ENCODE measurements at places on chromosomes 5 and 9.

DNA sequence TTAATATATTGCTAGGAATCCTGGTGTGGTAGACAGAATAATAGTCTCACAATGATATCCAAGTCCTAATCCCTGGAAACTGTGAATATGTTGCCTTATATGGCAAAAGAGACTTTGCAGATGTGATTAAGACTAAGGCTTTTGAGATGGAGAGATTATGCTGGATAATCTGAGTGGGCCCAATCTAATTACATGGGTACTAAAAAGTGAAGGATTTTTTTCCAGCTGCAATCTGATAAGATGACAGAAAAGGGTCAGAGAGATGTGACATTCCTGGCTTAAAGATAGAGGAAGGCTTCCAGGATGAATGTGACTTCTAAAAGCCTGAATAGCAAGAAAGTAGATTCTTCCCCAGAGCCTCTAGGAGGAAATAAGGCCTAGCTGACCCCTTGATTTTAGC, 80.7 kb upstream of the MPDZ start:
- no peak for DNase-seq

DNA sequence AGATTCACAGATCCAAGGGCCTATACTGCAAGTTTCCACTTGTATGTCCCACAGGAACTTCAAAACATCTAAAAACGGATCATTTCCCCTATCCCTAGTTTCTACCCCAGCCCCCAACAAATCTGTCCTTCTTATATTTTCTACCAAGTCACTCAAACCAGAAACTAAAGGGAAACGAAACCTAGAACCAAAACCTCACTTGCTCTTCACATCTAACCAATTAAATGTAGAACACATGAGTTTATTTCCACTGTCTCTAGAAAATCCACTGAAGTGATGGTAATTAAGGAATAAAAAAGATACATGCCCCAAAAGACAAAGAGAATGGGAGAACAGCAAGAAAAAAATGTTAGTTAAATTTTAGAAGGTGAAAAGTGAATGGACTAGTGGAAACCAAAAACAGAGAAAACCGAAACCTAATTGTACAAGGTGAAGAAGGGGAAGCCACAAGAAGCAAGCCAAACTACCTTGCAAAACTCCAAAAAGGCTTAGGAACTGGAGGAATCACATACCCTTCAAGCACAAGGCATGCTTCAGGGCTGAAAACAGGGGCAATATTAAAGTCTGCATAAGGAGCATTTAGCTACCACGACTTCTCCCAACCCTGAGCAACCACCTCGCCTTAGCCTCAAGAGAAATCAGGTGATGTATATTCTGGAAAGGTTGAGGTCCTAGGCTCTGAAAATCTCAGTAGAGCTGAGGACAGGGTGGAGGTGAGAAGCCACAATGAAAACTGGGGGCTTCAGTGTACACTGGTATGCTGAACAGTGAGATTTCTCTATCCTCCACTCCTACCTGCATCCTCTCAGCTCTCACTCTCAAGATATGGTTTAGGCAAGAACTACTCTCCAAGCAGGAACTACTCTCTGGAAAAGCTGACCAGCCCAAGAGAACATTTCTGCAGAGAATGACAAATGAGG, 11.1 kb downstream of the SMU1 start:
- no peak for DNase-seq

DNA sequence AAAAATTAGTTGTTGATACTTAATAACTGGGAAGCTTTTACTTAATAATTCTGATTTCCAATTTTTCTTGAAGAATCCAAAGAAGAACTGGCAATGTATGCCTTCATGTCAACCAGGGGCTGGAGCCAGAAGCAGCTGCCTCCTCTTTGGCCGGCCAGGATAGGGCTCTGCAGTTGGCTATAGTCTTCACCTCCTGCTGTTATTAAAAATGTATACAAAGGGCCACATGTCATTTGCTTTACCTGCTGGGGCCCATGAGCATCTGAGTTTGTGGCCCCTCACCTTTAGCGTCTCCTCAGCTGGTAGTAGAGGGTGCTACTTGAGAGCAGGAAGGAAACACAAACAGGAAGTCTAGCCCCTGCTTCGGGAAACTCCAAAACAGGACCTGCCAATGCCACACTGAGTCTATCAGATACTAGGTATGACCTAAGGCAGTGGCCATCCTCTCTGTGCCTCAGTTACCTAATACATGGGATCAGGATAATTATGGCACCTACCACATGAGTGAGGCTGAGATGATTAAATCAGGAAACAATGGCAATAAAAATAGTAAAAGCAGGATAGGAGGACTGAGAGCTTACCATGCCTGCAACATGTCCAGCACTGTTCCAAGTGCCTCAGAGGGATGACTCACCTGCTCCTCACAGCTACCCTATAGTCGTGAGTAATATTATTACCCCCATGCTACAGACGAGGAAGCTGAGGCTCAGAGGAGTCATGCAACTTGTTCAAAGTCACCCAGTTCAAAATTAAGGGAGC, 21.3 kb downstream of the CCDC69 start:
- DNase-seq: peak; percentile 9

DNA sequence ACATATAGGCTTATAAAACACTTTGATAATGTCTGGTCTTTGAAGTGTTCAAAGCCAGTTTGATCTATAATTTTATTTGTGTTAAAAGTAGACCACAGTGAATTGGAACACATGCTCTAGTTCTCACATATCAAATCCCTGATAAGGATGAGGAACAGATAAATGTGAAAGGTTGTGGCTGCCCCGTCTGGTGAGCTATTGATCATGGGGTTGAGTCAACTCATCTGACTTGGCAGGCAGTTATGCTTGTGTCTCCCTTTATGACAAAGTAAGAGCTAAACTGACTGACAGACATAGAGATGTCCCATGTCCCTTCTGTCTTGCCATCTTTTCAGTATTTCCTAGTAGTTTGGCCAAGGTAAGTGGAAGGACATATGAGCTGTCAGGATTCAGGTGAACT, 2.9 kb upstream of the ERMP1 start:
- no peak for DNase-seq

- DNase-seq: no peak
Measured at GRCh38 chr9:116027951-116028350, 125.6 kb upstream of the PAPPA start.

Data from kidney epithelial cell (primary cell).